Activated T-helper 9 cell treated with anti-CD3 and anti-CD28 coated beads, Interleukin-2, amount 50 U/mL, for 16 hours (primary cell): ENCODE measurements at places on chromosomes 4 and X.

GRCh38 chrX:39957816-39958566 lies 139.8 kb downstream of the BCOR start:
- DNase-seq: no peak

- DNase-seq: no peak
Observed at GRCh38 chrX:14923761-14924160, 50.5 kb downstream of the MOSPD2 start.

DNA sequence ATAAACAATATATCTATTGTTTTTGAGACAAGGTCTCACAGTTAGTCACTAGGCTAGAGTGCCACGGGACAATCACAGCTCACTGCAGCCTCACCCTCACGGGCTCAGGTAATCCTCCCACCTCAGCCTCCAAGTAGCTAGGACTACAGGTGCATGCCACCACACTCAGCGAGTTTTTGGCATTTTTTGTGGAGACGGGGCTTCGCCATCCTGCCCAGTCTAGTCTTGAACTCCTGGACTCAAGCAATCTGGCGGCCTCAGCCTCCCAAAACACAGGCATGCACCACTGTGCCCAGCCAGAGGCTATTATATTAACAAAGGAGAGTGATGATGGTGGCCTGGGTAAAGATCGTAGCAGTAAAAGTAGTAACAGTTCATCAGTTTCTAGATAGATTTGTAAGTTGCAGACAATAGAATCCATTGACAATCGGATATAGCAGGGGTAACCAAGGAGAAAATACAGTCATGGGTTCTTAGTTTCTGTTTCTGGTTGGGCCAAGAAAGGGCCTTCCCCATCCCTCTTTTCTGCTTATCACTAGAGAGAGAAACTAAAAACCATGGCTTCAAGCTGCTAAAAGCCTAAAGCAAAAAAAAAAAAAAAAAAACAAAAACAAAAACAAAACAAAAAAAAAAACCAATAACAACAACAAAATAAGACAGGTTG lies 60.6 kb downstream of the ANXA10 start:
- no peak for DNase-seq

GRCh38 chr4:23355258-23355657 lies 534.6 kb downstream of the PPARGC1A start:
- no peak for DNase-seq

- no peak for DNase-seq
Observed at GRCh38 chr4:15682242-15683142, 865 bp downstream of the FAM200B start.

DNA sequence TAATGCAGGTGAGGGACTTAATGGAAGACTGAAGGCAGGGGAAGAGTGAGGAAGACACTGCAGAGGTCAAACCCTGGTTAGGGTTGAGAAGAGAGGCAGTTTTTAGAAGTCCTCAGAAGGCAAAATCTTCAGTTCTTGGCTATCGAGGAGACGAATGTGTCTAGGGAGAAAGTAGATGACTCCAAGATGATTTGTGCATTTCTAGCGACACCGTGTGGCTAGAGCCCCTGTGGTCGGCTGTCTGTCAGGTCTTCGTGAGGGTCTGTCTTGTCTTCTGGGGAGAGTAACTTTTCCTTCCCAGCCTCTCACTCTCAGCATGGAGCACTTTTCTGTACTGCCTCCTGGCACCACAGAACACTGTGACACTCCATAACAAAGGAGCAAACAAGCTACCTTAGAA lies 458.1 kb downstream of the STIM2 start:
- DNase-seq: no peak

GRCh38 chr4:155854582-155855226 lies 11.4 kb downstream of the ASIC5 start:
- DNase-seq: no peak

- DNase-seq: no peak
Observed at GRCh38 chrX:47458528-47458927, 24.5 kb downstream of the ZNF41 start.

DNA sequence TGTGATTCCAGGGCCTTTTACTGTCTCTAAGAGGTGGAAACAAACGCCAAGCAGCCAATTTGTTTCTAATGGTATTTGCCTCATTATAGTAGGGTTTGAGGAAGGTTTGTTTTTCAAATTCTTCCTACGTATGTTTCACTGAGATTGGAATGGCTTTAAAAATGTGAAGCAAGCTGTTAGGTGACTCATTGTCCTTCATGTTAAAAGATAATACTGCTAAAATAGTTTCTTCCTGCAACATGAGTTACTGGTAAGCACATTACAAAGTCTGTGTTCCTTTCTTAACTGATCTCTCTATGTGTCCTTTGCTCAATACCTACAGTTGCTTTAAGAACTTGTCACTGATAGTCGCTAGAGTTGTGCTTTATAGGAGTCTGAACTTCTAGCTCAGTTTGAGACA lies 1183.9 kb downstream of the RPA4 start:
- no peak for DNase-seq

DNA sequence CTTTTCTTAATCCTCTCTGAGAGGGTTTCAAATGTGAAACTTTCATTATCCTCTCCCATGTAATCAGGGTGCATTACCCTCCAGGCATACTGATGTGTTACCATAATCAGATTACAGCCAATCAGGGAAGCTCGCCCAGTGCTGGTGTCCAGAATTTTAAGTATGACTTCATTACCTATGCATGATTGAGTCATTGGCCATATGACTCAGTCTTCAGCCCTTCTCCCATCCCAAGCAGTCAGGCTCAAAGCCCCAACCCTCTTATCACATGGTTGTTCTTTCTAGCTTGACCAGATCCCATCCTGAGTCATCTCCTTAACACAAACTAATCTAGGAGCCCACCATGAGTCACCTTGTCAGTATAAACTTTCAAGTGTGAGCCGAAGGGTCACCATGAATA lies 1668.1 kb upstream of the AGA start:
- no peak for DNase-seq

DNA sequence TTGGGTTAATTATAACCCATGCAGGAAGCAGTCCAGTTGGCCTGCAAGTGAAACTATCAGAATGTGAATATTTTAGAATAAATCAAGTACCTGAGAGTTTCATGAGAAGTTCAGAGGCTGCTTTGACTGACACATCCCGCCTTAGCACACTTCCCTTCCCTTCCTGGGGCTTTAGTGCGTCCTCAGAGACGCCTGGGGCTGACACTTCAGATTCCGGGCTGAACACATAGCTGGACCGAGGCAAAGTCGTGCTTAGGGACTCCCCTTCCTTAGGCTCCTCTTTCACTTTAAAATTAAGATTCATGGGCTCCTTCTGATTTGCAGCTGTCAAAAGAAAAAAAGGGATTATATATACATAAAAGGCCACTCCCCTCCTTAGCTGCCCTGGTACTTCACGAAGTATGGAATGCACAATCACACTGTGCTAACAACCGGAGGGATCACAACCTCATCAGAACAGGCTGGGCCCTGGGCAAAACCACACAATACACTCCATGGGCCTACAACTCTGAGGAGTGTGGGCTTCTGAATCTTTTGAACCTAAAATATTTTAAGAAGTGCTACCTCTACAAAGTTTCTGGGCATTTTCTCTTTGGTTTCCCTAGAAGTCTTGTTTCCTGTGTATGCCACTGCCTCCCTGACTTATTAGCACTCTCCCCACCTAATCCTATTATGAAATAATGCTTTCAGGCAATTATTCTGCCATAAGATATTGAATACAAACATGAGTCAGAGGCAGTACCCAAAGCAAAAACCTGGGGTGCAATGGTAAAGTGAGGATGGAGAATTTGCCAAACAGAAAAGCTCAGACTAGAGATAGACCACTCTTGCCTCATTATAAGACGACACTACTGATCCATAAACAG lies 68.2 kb downstream of the ZNF827 start:
- no peak for DNase-seq

DNA sequence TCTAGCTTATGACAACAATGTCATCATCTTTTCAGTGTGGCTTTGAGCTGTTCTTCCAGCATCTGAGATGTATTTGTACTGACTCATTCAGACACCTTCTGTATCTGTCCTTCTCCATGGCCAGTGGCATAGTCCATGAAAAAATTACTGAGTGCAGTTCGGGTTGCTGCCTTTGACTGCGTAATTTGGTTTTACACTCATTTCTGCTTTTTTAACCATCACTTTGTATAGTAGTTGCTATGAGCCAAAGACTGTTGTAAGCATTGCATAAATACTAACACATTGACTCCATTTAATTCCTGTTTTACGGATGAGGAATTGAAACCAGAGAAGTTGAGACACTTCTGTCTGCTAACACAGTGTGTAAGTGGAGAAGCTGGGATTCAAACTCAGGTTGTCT lies 190.7 kb upstream of the MID1 start:
- no peak for DNase-seq

GRCh38 chr4:113882668-113883067 lies 96.8 kb downstream of the ARSJ start:
- no peak for DNase-seq

GRCh38 chr4:9804918-9805317 lies 23.5 kb downstream of the DRD5 start:
- no peak for DNase-seq

- DNase-seq: no peak
Observed at GRCh38 chrX:86806786-86807185, 658.5 kb downstream of the DACH2 start.

GRCh38 chrX:25275159-25275558 lies 259.4 kb upstream of the ARX start:
- DNase-seq: no peak

- no peak for DNase-seq
Observed at GRCh38 chr4:42904986-42905385, 12.5 kb downstream of the GRXCR1 start.
